ENCODE measurements at places on chromosomes 3 and 15.

DNA sequence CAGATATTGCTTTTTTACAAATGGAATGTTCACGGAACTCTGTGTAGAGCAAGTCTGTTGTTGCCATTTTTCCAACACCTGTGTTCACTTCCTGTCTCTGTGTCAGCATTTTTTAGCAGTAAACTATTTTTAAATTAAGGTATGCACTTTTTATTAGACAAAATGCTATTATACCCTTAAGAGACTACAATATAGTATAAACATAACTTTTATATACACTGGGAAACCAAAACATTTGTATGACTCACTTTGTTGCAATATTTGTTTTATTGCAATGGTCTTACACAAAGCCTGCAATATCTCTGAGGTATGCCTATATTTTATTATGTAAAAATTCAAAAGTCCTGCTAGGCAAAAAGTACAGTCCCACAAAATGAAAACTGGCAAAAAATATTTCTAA lies 39.8 kb upstream of the FGF7 start:
- DNase-seq, result no peak

DNA sequence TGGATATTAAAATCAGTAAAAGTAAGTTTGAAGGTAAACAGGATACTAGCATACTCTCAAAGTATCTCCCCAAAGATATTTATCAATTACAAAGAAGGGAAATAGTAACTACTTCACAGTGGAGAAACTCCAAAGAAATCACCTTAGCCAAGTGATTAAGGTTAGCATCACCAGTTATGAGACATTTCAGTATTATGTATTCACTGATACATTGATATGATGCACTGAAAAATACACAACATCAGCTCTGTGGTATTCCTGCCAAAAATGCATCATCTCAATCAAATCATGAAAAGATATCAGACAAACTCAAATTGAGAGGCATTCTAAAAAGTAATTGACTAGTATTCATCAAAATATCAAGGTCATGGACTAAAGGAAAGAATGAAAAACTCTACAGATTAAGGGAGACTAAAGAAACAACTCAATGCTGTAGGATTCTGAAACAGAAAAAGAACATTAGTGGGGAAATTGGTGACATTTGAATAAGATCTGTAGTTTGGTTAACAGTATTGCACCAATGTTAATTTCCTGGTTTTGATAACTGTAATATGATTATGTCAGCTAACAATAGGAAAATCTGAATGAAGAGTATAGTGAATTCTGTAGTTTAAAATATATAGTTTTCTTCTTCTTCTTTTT lies 215.4 kb downstream of the UACA start:
- DNase-seq, result no peak

DNA sequence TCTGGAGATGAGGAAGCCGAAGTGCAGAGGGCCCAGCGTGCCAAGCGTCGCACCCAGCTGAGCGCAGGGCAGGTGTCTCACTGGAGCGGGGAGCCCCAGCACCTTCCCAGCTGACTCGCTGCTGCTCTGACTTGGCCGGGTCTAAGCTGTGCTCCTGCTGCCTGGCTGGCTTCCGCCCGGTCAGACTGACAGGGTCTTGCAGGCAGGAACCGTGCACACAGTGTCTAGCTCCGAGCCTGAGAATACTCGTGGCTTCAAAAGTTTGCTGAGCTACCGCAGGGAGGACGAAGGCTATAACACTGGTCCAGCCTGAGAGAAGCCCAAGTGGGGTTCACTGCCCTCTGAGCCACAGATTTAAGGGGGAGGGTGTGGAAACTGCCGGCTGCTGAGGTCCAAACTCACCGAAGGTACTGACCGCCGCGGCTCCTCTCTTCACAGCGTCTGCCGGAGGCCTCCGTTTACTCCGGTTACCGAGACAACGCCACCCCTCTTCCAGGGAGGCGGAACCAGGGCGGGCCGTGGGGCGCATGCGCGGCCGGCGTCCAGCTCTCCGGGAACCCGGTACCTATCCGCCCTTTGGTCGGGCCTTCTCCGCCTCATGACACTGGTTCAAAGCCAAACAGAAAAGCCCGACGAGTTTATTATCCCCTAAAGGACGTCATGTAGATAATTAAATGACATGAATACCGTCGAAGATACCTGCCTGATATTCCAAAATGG lies at the start of gene CFAP44:
Gene CFAP44, minus strand, starts transcription at position 443 of the 720 bp plus-strand sequence. CDS start 7,829 bp downstream, outside the sequence.
- DNase-seq, result peak; percentile 85

GRCh38 chr15:98888820-98889479 lies 118.6 kb downstream of the PGPEP1L start:
- no peak for DNase-seq

GRCh38 chr3:147195887-147196286 lies 210.5 kb downstream of the ZIC4 start:
- no peak for DNase-seq

- no peak for DNase-seq
These were observed 55.2 kb downstream of the PGPEP1L start for GRCh38 chr15:98952381-98952803.

GRCh38 chr3:10263646-10264363 lies 15.5 kb downstream of the TATDN2 start:
- peak; percentile 76 for DNase-seq

DNA sequence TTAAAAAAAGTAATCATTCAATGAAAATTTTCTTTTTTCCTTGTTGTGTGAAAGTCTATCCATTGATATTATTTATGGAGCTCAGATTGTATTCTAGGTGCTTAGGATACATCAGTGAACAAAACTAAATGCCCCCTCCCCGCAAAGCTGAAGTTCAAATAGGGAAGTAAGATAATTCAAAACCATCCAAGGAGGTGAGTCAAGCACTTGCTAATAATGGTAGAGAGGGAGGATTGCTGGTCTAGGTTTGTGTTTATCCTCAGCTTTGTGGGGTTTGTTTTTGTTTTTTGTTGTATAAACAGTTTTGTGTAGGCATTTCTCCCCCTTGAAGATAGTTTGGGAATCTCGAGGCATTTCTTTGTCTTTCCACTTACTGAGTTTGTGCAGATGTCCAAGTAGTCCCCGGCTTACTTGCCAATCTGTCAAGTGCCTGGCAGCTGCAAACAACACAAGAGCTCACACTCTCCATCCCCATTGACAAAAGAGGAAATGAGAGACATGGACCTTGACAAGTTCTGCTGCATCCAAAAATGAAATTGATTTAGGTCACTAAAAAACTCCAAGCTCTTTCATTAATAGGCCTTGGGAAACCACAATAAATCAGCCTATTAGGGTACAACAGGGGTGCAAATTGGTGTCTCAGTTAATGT lies 575.8 kb upstream of the TBL1XR1 start:
- DNase-seq, result no peak

- no peak for DNase-seq
These were observed 233.4 kb downstream of the FEZF2 start for GRCh38 chr3:62139957-62140356.

DNA sequence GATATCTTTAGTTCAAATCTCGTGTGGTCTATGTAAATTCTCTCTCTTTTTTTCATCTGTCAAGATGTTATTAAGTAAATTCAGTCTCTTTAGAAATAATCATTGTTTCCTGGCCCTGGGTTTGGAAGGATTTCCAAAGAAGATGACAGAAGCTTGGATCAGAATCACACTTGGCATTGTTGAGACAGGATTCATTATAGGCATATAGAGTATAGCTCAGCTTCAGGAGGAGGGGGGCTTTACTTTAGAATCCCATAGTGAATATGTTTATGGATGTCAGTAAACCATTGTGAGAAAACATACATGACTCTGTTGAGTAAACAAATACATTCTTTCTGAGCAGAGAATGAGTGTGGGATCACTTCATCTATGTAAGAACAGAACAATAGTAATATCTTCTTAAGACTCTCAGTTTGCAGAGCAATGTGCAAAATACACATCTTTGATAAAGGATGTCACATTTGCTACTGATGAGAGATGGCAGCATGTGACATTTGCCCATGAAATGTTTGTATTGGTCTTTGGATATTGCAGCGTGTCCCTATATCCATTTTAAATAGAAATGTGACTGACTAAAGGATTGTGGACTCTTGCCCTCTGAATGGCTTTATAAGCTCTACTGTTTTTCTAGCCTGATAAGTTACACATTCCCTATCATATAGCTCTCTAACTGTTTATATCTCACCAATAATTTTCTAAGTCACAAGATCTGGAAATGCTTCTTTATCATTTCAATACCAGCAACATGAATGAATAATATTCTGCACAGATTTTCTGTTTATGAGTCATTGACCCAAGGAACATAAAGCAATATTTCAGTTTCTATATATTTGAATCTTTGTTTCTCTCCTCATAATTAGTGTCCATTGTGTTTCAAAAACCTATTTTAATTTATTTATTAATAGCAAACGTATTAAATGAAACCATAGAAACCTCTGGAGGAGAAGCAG lies 95.6 kb upstream of the THRB start:
- DNase-seq, result no peak

GRCh38 chr3:64049136-64049535 lies 25.8 kb upstream of the PSMD6 start:
- no peak for DNase-seq

- no peak for DNase-seq
These were observed 9.4 kb downstream of the MME start for GRCh38 chr3:155089495-155089894.

GRCh38 chr3:25843332-25843731 lies 53.4 kb downstream of the OXSM start:
- no peak for DNase-seq

DNA sequence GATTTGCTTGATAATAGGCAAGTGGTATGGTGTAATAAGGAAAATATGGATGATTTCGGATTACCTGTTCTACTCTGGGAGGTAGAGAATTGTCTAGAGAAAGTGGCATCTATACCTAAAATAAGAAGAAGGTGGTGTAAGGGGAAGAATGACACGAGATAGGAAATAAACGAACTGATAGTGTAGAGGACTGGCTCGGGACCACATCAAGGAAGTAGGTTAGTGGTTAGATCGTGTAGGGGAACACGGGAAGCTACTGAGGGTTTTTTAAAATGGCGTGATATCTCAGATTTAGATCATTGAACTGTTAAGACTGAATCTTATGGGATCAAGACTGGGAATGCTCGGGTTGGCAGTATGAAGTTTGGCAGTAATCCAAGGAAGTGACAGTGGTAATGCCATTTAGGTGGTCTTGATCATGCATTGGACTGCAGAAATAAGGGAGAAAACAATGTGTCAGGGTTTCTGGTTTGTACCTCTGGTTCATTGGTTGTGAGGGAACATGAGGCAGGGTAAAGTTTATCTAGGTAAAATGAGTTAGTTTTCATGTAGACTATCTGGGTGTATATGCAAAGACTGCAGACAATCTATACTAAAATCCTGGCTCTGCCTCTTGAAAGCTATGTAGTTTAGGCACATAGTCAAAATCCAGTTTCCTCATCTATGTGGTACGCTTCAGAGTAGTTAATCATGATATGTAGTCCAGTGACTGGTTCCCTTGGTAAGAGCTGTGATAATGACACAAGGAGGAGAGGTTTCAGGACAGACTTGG lies 7.4 kb downstream of the RPL14 start:
- no peak for DNase-seq

- no peak for DNase-seq
These were observed 87.8 kb upstream of the RNU6-1 start for GRCh38 chr15:67927501-67928168.

GRCh38 chr15:62850791-62851291 lies 191.7 kb upstream of the TPM1 start:
- DNase-seq, result no peak

DNA sequence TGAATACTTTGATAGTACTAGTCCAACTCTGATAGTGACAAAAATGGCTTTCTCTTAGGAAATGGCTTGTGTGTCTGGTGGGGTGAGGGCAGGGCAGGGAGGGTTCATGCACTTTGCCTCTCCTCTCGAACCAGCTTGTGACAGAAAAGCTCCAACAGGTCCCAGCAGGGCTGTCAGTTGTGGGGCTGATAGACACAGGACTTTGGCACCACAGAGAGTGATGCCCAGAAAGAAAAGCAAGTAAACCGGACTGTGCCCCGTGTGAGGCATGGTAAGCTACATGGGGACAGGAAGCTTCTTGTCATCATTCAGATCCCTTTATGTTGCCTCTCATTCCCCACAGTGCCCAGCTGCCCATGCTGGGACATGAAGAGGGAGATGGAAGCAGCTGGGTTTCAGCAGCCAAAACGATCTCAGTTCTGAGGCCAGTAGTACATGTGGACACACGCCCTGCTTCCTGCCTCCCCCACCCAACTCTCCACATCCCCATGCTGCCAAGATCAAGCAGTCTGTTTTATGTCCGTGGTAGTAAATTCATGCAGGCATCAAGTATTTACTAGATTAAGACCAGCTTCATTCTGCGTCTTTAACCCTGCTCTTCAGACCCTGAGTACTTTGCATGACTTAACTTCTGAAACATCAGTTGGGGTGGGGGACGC lies 29.7 kb upstream of the LIPC start:
- no peak for DNase-seq

DNA sequence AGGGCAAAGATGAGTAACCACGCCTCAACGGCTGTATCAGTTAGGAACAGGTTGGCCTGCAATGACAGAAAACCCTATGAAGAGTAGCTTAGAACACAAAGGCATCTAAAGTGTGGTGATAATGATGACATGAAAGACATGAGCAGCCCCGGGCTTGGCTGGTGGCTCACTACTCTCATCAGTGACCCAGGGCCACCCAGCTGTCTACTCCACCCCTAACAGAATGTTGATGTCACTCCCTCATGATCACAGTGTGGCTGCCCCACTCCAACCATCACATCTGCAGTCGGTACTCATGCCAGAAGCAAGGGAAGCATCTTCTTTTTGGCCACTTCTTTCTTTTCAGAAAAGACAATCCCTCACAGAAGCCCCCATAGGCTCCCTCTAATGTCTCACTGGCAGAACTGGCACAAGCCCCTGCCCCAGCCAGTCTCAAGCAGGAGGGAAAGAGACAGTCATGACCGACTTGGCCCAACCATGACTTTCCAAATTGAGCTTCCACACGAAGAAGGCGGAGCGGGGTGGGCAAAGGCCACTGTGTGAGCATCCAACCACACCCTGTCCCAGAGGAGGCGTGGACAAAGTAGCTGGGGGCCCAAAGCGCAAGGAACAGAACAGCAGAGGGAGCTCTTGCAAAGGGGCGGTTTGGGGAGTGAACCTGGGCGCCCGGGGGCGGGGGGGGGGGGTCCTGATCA lies 72.0 kb upstream of the IQSEC1 start:
- no peak for DNase-seq

DNA sequence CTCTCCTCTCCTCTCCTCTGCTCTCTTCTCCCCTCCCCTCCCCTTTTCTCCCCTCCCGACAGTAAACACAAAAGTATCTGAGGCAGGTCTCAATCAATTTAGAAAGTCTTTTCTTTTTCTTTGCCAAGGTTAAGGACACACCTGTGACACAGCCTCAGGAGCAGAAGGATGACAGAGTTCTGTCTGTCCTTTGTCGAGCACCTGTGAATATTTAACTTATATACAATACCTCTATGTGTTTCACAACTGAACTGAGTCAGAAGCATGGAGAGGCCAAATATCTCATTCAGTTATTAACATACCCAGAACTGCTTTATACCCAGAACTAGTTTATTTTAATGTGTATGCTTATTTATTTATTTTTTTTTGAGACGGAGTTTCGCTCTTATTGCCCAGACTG lies 81.1 kb upstream of the ROBO1 start:
- no peak for DNase-seq

- no peak for DNase-seq
These were observed 37.1 kb downstream of the OXNAD1 start for GRCh38 chr3:16302082-16302631.

- no peak for DNase-seq
These were observed 30.8 kb upstream of the NRROS start for GRCh38 chr3:196608693-196609092.

Measured in glutamatergic neuron (in vitro differentiated cells).